Calu3 (cell line): ENCODE measurements at places on chromosomes 6 and 20. TPM values are rescaled to one million over a fixed set of nuclear protein-coding genes. Genes with fewer than 3 reads are reported as not detected.

BIRC7 gene
- 0.26 TPM in 1 of 2 replicates, not detected in the other for total RNA-seq

LSM14B gene
- total RNA-seq = 76.9 and 78.0 TPM in 2 replicates

FRMD1 gene
- total RNA-seq = not detected in 2 replicates

- H3K4me3 ChIP-seq = no peak overlapping the region
- H3K27me3 ChIP-seq = no peaks in the 10 kb centered on the region
- DNase-seq = no peak
- H3K36me3 ChIP-seq = peaks cover 13% of the 10 kb centered on the region
- H3K27ac ChIP-seq = no peak overlapping the region
- H3K4me1 ChIP-seq = no peaks in the 10 kb centered on the region
Measured at GRCh38 chr6:63716169-63716568, 80.6 kb downstream of the PHF3 start.

DNA sequence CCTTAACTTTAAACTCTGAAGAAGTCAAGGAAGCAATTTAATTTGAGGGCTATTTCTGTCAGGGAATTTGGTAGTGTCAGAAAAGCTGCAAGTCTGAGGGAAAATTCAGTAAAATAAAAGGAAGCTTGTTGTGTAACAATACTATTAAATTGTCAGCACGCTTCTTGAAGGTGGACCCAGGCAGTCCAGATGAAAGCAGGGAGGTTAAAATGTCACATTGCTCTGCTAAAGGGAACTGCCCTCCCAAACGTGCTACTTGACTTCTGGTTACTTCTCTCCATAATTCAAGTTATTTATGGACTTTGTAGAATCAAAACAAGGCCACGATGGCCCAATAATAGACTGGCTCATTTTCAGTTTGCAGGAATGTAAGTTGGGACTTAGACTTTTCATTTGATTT, 28.2 kb upstream of the ARMC2 start:
- H3K4me3 ChIP-seq = no peak overlapping the region
- H3K27ac ChIP-seq = no peak overlapping the region
- H3K4me1 ChIP-seq = no peaks in the 10 kb centered on the region
- H3K27me3 ChIP-seq = peaks cover 16% of the 10 kb centered on the region
- H3K36me3 ChIP-seq = no peaks in the 10 kb centered on the region

- H3K36me3 ChIP-seq = no peaks in the 10 kb centered on the region
- H3K4me3 ChIP-seq = no peak overlapping the region
- no peak for DNase-seq
- H3K4me1 ChIP-seq = no peaks in the 10 kb centered on the region
Measured at GRCh38 chr20:20188647-20189046, 136.3 kb downstream of the CFAP61 start.

DNA sequence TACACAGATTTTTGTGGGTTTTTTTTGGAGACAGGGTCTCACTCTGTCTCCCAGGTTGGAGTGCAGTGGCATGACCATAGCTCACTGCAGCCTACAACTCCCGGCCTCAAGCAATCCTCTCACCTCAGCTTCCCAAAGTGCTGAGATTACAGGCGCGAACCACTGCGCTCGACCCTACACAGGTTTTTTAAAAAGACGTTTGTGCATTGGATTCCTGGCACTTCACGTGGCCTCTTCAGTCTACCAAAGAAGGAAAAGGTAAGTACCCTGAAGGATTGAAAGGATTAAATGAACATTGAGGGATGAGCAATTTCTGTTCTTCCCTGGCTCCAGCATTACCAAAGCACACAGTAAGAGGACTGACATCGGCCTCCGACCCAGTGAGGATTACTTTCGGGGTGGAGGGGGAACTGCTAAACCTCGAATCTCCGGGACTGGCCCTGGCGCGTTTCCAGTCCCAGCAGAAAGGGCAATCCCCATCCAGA, 556 bp upstream of the YWHAB start:
- peak overlapping the region; percentile 90 for H3K27ac ChIP-seq
- H3K4me1 ChIP-seq = peaks cover 26% of the 10 kb centered on the region
- no peaks in the 10 kb centered on the region for H3K27me3 ChIP-seq
- peaks cover 54% of the 10 kb centered on the region for H3K36me3 ChIP-seq

DNA sequence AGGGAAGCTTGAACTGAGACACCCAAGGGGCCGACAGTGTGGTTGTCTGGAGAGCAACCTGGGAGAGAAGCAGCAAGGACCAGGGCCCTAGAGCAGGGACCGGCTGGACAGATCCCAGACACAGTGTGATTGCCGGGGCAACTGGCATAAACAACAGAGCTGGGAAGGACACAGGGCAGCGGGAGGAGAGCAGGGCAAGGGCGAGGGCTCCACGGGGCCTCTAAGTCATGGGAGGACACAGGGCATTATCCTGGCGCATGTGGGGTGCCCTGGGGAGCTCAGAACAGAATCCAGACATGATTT, 31.1 kb upstream of the CCR6 start:
- H3K36me3 ChIP-seq = no peaks in the 10 kb centered on the region
- H3K27me3 ChIP-seq = peaks cover 37% of the 10 kb centered on the region
- DNase-seq = no peak
- no peak overlapping the region for H3K27ac ChIP-seq
- no peak overlapping the region for H3K4me3 ChIP-seq
